Muscle of leg (tissue), 16 donors: ENCODE measurements at places on chromosomes 11 and 22. TPM values are rescaled to one million over a fixed set of nuclear protein-coding genes. Genes with fewer than 3 reads are reported as not detected.

The SYCE3 gene
- polyA plus RNA-seq, result not detected

- DNase-seq, result peak; percentile 46
Measured at GRCh38 chr11:59615120-59615636, 396 bp downstream of the OSBP start.

The SAA1 gene
- not detected for polyA plus RNA-seq

DNA sequence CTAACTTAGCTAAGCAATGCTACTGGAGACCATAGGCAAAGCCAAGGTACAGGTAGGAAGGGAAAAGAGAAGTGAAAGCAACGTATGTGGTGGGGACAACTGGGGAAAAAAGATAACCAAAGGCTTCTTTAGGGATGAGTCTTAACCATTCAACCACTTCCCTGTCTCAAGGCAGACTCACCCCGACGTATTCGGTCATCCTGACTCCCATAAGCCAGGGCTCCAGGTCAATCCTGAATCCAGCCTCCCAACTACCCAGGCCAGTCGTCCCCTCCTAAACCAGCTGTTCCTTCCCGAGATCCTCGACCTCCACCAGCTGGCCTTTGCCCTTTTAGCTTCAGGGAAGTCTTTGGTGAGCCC lies 330 bp downstream of the ACP2 start:
- no peak for DNase-seq

- no peak for DNase-seq
Measured at GRCh38 chr22:47114813-47115517, 352.5 kb downstream of the TBC1D22A start.

DNA sequence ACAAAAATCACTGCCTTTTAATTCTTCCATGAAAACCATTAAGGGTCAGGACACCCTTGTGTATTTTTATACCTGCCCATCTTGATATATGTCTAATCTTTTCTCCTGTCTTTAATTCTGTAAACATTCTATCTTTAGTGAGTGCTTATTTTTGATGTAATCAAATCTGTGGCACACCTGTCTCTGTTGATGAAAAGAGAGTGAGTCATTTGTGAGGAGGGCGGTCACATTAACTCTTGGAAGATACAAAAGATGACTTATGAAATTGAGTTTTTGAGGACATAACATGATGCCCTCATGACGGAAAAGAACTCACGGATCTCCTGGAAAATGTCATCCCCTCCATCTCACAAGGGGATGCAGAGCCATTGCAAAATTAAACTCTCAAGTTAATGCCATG lies 206.5 kb upstream of the PGR start:
- no peak for DNase-seq

DNA sequence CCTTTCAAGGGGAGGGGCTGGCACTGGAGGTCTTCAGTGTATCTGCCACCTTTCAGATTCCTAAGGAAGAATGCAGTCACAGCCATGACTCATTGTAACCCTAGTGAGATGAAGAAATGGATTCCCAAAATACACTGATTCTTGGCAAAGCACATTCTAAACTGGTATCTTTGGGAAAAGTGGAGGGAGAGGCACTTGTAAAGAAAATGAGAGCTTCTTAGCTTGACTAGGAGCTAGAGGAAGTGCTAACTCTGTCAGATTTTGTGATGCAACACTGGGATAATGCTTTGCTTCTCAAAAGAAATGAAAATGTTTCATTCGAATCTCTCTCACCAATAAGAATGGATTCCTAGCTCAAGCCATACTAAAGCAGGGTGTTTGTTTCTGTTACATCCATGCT lies 14.3 kb downstream of the NRIP3 start:
- DNase-seq, result no peak

- no peak for DNase-seq
Measured at GRCh38 chr22:44941207-44941606, 68.6 kb downstream of the PHF21B start.

The OR10A2 gene
- polyA plus RNA-seq, result not detected

DNA sequence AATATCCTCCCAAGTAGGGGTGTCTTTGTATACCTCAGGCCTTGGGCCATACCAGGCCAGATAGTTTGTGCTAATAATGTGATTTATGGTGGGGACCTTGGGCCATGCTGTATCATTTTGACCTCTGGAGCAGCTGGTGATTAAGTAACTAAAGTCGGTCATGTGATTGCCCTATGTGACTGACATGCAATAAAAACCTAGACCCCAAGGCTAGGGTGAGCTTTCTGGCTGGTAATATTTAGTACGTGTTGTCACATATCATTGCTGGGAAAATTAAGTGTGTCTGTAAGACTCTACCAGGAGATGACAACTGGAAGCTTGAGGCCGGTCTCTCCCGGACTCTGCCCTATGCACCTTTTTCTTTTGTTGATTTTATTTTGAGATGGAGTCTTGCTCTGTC lies 12.6 kb upstream of the TFIP11 start:
- no peak for DNase-seq

DNA sequence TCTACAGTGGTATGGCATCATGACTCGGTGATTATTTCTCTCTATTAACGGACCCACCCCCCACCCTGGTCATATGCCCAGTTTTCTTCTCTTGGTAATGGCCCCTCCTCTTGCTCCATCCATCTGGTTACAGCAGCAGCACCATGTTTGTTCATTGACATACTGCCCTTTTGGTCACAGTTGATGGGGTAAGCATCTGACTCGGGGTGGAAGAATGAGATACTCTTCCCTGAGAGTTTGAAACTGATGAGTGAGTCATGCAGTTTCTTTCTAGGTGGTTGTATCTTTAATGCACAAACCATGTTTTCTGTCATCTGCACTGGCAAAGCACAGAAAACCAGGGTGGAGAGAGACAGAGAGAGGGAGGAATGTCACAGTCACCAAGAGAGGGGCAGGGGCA lies 126.0 kb downstream of the SYN3 start:
- no peak for DNase-seq

- no peak for DNase-seq
Measured at GRCh38 chr22:46801826-46802607, 39.6 kb downstream of the TBC1D22A start.

The CSNK2A3 gene
- 1.3 TPM for polyA plus RNA-seq

The TRIM44 gene
- polyA plus RNA-seq, result 37.3 TPM

DNA sequence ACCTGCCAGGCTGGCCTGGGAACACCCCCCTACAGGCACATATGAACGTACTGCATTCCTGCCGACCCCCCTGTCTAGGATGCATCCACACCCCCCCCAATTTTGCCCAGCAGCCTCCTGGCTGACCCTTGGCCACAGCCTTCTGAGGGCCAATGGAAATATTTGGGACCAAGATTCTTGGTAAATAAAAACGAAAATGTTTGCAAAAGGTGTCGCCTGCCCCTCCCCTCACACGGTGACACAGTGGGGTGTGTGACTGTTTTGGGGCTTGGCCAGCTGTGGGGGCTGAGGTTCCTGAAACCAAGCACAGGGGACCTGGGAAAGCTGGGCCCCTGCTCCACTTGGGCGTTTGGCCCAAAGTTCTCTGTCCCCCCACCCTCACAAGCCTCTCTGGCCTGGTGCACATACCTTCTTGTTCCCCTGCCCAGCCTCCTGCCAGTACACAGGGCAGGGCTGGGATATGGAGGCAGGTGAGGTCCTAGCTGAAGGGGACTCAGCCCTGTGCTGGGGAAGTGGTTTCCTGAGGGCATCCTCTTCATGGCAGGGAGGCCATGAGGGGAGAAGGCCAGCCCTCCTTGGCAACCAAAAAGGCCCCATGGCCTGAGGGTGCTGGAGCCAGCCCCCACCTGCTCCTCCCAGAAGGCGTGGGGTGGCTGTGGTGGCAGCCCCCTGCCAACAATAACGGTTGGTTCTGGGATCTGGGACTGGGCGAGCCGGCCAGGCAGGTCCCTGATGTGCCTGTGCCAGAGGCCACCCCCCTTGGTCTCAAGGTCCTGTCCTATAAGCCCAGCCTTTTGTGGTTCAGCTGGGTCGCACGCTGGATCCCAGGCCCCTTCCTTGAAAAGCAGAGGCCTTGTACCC lies 2.1 kb upstream of the CRACR2B start:
- DNase-seq, result no peak

The DBX1 gene
- polyA plus RNA-seq, result 13.4 TPM

DNA sequence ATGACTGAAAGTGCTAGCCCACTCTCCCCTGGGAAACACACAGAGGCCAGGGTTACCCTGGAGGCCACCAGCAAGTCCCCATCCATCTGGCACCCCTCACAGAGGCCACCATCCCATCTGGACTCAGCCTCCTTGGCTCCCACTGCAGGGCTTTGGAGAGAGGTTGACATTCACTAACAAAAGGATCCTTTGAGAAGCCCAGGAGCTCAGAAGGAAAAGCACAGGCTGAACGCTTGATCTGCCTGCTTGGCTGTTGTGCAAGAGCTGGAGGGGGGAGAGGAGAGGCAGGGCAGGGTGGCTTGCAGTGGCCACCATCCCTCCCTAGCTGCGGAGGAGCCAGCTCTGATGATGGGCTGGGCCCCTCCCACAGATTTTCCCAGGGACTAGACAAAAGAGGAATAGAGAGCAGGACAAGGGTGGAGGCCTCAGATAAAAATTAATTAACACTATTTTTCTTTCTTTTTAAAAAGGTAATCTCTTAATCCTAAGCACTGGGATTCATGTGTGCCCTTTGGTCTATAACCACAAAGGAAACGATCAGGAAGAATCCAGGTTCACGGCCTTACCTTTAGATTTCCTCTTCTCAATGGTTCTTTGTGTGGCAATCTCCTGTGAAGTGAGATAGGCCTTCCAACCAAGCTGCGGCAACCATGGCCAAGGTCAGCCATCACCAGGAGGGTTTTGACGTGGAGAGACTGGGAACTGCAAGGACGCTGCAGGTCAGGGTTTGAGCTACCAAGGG lies 154.7 kb downstream of the BARX2 start:
- no peak for DNase-seq

The API5 gene
- polyA plus RNA-seq, result 41.7 TPM

The FAM76B gene
- 20.2 TPM for polyA plus RNA-seq

DNA sequence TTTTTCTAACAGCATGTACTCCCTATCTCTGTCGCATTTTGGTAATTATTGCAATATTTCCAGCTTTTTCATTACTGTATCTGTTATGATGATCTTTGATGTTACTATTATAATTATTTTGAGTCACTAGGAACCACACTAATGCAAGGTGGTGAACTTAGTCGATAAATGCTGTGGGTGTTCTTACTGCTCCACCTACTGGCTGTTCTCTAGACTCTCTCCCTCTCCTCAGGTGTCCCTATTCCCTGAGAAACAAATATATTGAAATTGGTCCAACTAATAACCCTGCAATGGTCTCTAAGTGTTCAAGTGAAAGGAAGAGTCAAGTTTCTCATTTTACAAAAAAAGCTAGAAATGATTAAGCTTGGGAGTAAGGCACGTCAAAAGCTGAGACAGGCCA lies 10.5 kb downstream of the ARL14EP start:
- no peak for DNase-seq

The CEP126 gene
- polyA plus RNA-seq, result 2.7 TPM

The FBXO3 gene
- 27.0 TPM for polyA plus RNA-seq

GRCh38 chr11:35235936-35236666 lies 97.1 kb downstream of the CD44 start:
- no peak for DNase-seq

DNA sequence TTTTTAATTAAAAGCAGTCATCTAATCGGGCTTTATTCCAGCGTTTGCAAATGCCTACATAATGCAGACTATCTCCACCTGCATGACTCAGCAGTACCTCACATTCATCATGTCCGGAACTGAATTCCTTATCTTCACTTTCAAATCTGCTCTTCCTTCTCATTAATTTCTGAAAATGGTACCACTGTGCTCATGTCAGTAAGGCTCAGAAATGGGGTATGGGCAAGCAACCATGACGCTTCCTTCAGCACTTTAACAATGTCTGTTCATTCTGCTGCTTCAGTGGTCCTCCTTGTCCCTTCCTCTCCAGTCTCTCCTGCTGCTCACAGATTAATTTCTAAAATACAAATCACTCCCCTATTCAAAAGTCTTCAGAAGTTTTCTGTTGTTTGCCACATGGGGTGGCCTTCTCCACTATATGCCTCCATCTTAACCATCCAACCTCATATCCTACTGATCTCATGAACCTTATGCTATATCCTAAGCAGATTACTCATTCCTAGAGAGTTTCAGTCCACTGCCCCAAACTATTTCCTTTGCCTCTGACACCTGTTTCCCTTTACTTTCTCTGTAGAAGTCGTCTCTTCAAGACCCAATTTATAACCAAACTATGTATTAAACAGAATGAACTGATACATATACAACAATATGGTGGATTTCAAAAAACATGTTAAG lies 7.0 kb downstream of the GTF2H1 start:
- no peak for DNase-seq

The KLHL35 gene
- 6.2 TPM for polyA plus RNA-seq

The SLC25A18 gene
- 0.94 TPM for polyA plus RNA-seq
